ENCODE measurements at places on chromosomes 3 and 15.

- no peak for DNase-seq
Measured at GRCh38 chr15:85071504-85071903, 89.8 kb downstream of the PDE8A start.

GRCh38 chr3:107209302-107209990 is 167.8 kb upstream of the CCDC54 start:
- DNase-seq: no peak

DNA sequence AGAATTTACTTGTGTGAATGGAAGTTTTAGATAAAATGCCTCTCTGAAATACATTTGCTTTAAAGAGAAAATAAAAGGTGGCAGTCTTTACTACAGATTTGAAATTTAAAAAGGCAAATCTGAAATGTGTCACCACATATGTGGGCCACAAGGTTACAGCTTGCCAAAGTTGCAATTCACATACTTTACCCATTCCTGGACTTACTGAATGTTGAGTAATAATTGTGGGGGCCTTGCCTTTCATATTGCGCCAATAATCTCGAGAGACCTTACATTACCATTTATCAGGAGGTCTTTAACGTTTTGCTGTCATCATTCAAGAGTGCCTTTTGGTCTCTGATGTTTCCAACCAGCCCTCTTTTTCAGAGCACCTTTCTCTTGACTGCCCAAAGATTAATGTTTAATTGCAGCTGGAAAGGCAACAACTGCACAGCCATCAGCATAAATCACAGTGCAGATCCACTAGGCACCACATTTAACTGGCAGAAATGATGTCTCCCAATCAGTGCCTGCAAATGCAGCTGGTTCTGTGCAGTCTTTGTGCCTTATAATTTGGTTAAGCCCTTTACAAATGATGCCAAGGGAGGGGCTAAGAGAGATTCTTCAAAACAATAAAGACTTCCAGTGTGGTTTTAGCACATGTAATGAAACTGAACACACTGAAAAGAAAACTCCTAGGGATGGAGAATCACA is 206.8 kb downstream of the MAGI1 start:
- no peak for DNase-seq

- DNase-seq: no peak
Measured at GRCh38 chr15:47570451-47570850, 146.9 kb upstream of the SEMA6D start.

- no peak for DNase-seq
Measured at GRCh38 chr3:107235193-107235927, 141.9 kb upstream of the CCDC54 start.

DNA sequence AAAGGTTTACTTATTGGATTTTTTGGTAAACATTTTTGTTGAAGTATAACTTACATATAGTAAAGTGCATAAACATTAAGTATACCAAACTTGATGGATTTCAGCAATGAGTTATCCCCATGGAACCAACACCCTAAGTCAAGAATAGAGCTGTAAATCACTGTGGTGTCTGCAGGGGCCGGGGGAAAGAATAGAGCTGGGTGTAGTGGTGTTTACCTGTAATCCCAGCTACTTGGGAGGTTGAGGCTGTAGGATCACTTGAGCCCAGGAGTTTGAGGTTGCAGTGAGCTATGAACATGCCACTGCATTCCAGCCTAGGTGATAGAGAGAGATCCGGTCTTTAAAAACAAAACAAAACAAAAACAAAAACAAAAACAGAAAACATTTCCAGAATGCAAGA is 13.3 kb upstream of the FEM1B start:
- no peak for DNase-seq

GRCh38 chr15:91409387-91409786 is 309.3 kb downstream of the SV2B start:
- no peak for DNase-seq

GRCh38 chr15:95127356-95127755 is 896.0 kb downstream of the MCTP2 start:
- no peak for DNase-seq

- DNase-seq: no peak
Measured at GRCh38 chr15:76464247-76464646, 127.7 kb downstream of the ISL2 start.

DNA sequence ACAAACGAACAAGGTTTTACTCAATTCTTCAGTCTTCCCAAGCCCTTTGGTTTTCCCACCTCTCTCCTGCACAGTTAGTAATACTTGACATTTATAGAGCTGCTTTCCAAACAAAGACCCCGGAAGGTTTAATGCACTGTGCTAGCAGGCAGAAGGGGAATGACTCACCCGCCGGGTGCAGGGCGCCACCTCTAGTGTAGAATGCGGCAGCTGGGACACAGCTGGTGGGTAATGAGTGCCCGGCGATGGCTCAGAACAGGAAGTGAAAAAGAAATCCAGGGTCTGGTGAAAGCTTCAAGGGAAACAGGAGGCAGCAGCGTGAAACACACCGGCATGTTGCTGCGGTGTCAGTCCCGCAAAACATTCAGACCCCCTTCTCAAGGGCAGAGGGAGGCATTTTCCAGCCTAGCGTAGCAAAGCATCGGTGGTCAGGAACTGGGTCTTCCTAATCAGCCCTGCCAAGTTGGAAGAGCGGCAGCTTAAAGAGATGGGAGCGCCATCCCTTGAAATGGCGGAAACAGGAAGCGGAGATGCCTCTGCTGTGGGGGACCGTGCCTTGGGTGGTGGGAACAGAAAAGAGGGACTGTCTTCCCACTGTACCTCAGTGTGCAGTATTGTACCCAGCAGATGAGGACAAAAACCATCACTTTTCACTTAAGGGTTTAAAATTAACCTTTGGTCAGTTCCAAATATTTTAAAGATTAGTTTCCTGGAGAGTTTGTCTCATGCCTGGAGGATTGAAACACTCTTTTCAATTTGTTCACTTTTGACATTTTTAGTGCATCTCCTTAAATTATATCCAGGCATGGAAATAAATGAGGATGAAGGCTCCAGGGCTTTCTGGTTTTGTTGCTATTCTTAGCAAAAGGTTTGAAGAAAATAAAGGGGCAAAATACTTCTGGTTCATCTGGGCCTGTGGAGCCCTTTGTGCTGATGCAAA is 160.7 kb upstream of the MCTP2 start:
- no peak for DNase-seq

- DNase-seq: no peak
Measured at GRCh38 chr15:68419301-68420175, 12.4 kb downstream of the ITGA11 start.

DNA sequence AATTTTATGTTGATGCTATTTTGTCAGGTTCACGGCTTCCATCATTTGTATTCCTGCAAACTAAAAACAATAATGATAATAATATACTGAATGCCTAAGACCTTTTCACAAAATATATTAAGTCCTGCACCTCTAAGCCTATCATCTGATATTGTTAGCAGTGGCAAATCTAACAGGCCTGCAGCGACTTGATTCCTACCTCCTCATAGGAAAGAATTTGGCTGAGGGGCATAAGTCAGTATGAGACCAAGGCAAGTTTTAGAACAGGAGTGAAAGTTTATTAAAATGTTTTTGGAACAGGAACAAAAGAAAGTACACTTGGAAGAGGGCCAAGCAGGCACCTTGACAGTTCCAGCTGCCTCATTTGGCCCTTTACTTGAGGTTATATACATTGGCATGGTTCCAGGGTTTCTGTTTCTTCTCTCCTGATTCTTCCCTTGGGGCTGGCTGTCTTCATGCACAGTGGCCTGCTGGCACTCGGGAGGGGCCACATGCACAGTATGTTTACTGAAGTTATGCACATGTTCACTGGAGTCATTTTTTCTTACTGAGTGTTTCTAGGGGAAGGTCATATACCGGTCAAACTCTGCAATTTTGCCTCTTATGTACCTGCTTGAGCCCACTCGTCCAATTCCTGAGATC is 418.1 kb downstream of the EPHA6 start:
- no peak for DNase-seq

GRCh38 chr15:93882141-93882540 is 349.2 kb upstream of the MCTP2 start:
- no peak for DNase-seq

All from stimulated activated CD4-positive, alpha-beta T cell treated with anti-CD3 and anti-CD28 coated beads, Interleukin-15, amount 100 ng/mL, for 1 hour (primary cell).